ENCODE measurements at places on chromosomes 6 and 20. TPM values are rescaled to one million over a fixed set of nuclear protein-coding genes. Genes with fewer than 3 reads are reported as not detected.

Gene MDN1
- 13.0 TPM for total RNA-seq

Gene GMPR
- total RNA-seq, result 2.1 TPM

Gene FAM209B
- total RNA-seq, result 0.21 TPM

Gene NKAIN2
- not detected for total RNA-seq

Gene HMGCLL1
- total RNA-seq, result 0.14 TPM

Gene TDRD6
- not detected for total RNA-seq
